NCI-H1092 (cell line): ENCODE measurements at places on chromosomes 2 and 18.

DNA sequence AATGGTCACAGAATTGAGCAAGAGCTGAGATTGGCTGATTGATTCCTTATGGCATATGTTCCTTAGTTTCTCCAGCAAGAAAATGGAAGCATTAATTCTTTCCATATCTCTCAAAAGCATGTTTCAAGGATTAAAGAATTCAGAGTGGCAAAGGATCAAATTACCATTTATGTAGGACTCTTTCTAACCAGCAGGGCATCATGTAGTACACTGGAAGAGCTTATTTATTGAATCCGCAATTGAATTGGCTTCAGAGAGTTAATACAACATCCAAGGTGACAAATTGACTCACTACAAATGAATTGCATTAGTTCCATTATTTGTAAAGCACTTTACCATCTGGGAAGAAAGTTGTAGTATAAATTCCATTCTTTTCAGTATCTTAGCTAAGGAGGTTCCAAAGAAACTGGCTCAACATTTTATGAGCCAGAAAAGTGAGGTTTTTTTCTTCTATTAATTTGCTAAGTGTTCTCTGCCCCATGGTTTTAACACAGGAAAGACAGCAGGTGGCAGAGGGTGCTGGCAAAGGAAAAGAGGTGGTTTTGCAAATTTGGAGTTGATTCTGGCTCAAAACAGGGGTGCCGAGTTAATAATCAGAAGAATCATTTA is 409.9 kb downstream of the MTX2 start:
- DNase-seq, result no peak

- DNase-seq, result no peak
These were observed 2.8 kb upstream of the PPP4R3B start for GRCh38 chr2:55620123-55620779.

DNA sequence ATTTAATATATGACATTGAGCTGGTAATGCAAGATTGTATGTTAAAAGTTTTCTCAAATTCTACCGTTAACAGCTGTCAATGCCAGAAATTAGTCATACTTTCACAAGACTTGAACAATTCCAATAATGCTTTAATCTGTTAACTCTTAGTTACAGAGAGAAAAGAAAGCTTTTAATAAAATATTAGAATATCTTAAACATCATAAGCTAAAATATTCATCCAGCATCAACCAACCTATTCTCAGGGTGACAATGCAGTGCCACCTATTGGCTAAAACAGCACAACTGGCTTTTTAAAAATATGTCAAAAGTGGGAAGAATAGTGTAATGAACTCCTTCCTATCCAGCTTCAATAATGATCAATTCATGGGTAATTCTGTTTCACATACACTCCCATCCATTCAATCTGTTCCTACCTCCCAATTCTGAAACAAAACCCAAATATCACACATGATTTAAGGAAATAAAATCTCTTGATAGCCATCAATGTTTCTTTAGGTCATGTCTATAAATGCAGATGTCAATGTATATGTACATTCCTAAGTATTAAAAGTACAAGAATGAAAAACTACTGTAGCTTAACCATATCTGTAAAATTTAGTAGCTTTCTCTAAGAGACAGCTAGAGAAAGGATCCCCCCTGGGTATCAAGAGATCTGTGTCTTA is 79.8 kb upstream of the CCDC141 start:
- no peak for DNase-seq

DNA sequence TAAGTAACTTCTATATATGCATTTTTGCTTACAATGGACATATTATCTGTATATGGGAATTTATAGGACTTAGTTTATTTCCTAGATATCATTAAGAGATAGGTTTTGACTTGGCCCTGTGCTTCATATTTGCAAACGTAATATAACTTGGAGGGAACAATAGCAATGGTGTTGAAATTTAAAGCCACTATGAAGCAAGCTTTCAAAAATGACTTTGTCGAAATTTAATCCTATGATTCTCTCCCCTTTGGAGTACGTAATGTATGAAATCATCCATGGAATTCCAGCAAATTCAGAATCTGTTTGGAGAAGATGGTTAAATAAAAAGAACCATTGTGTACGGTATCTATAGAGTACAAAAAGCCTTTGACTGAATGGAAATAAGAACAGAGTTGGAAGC is 486.3 kb downstream of the ARHGAP15 start:
- no peak for DNase-seq

GRCh38 chr2:151638191-151638933 is 95.9 kb downstream of the NEB start:
- DNase-seq, result no peak

- no peak for DNase-seq
These were observed 7.9 kb downstream of the IMPA2 start for GRCh38 chr18:11989174-11989573.

DNA sequence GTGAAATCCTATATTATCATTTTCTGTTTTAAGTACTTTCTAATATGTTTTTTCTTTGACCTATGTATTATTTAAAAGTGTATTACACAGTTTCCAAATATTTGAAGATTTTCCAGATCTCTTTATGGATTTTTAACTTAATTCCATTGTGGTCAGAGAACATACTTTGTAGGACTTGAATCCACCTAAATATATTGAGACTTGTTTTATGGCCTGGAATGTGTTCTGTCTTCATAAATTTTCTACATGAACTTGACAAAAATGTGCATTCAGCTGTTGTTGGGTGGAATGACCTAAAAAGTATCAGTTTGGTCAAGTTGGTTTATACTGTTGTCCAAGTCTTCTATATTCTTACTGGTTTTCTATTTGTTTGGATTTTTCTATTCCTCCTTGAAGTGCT is 33.8 kb upstream of the TMEM247 start:
- DNase-seq, result no peak

DNA sequence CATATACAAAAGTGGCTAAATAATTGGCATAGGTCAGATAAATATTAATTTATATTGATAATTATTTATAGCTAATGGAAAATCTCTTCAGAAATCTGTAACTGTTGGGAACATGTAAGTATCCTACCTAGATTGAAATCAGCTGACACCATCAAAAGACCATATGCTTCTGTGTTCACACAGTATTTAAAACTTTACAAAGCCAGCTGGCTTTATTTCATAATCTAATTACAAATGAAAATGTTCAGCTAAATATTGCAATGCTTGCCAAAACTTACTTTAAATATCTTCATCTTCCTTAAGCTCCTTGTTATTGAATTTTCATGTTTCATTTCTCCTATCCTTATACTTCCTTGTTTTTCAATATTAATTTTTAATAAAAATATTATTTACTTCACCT is 190.9 kb upstream of the DOK6 start:
- no peak for DNase-seq

DNA sequence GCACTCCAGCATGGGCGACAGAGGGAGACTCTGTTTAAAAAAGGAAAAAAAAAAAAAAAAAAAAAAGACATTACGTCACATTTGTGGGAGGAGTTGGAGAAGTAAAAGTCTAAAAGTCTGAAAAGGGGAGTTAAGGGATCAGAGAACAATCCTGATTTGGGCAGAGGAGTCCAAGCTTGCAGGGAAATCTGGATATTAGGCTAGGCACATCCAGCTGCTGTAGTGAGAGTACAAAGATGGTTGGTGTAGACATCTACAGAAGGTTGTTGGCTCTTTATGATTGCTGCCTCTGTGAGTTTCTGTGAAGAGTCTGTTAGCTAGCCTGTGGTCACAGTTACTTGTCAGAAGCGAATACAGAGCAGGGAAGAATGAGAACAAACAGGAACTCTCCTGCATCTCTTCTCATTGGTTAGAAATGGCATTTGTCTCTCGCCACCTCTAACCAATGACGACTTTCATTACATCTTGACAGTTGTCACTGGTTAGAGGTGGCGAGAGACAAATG is 3.3 kb upstream of the OSBPL6 start:
- no peak for DNase-seq

- no peak for DNase-seq
These were observed 1728.3 kb downstream of the SUCLG1 start for GRCh38 chr2:82730811-82731210.
